Hematopoietic multipotent progenitor cell treated with erythropoietin and hydrocortisone succinate and interleukin-3 and kit ligand, for 6 days (in vitro differentiated cells): ENCODE measurements at places on chromosomes 4 and X.

GRCh38 chrX:40043895-40044294, 53.9 kb downstream of the BCOR start:
- peak; percentile 74 for DNase-seq

- peak; percentile 6 for DNase-seq
Observed at GRCh38 chrX:132958091-132958703, at the start of gene HS6ST2. HS6ST2 (minus strand) TSS chrX:132958629.

GRCh38 chr4:6680372-6681034, 13.2 kb upstream of the S100P start:
- no peak for DNase-seq

DNA sequence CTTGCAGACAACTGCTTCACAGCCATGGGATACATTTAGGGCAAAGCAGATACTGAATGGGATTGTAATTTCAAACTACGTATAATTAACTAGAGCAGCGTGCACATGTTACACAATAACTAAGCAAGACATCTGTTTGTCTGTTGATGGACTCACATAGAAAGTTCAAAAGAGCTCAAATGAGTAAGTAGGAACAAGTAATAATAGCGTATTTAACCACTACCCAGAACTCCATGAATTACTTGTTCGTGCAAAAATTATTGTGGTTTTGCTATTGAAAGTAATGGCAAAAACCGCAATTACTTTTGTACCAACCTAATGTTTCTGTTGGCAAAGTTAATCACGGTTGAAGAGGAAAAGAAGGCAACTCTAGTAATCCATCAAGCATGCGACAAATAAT, 825.4 kb downstream of the PCDH18 start:
- no peak for DNase-seq

DNA sequence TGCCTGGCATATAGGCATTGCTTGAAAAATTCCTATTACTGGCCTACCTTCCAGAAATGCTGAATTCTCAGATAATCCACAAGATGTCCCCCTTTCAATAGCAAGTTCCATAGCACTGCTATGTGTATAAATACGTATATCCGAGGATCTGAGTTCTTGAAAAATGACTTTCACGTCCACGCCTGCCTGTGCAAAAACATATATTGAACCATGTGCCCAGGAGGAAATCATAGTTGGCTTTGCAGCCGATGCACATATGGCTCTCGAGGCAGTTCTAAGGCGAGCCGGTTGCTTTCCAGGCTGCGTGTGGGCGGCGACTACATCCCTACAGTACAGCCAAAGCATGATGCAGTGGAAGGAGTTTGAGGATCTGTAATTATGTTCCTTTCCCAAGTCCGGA, 55.4 kb upstream of the ESX1 start:
- DNase-seq: peak; percentile 18

DNA sequence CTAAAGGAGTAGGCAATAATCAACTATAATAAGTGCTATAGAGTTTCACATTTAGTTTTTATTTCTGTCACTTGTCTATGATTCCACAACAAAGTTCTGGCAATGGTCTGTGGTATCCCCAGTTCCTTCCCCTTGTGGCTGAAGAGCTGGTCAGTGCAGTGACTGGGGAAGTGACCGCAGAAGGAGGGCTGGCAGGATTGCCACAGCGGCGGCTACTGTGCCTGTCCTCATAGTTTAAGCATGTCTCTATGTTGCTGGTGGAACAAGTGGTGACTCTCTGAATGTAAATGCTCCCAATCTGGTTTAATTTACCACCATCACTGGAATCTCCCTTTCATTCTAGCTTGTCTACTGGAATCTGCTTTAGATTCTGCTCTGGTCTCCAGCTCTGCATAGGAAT, 170.6 kb upstream of the GK2 start:
- peak; percentile 73 for DNase-seq

GRCh38 chr4:1321486-1321885, 25.5 kb upstream of the UVSSA start:
- no peak for DNase-seq

DNA sequence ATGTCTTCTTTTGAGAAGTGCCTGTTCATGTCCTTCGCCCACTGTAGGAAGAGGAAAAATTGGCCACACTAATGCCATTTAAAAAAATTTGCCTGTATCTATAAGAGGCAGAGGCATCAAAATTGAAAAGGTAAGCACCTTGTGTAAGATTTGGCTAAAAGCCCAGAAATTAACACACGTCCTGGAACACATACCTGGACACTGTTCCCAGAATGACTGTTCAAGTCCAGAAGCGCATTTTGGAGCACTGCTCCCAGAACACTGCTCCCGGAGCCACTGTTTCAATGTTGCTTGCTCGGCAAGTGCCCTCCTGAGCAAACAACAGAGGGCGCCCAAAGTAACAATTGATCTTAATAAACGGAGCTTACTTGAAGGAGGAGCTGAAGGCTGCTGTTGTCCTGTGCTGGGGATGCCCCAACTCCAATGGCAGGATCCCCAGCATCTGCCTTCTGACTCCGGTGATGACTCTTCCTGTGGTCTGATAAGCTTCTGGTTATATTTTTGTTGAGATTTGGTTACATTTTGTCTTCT, 1958.6 kb downstream of the C4orf33 start:
- no peak for DNase-seq

DNA sequence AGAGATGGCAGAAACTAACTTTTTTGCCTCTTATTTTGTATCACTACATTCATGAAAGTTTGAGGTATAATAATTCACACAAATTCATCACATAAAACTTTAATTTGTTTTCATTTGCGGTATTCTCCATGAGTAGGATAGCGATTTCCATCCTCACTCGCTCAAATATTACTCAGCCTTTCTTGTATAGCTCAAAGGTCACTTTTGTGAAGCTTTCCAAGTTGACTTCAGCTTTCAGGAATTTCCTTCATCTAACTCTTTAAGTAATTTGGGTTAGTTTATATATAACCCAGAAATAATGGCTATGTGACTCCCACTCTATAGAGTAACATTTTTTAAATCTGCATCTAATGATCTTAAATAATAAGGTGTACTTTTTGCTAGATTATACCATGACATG, 314.4 kb downstream of the IL1RAPL1 start:
- no peak for DNase-seq

DNA sequence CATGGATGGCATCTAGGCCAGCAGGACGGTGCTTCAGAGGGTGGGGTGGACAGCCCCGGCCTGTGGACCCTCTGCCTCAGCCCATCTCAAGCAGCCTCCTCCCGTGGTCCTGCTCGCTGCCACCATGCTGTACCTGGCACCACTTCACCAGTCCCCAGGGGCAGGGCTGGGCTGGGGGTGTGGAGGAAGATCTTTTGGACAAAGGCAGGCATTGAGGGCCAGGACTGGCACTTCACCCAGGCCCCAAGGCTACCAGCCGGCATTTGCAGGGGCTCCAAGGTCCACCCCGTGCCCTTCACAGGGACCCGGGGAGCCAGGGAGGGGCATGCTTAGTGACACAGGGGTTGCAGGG, 713 bp downstream of the PLXNB3 start:
- DNase-seq: no peak

DNA sequence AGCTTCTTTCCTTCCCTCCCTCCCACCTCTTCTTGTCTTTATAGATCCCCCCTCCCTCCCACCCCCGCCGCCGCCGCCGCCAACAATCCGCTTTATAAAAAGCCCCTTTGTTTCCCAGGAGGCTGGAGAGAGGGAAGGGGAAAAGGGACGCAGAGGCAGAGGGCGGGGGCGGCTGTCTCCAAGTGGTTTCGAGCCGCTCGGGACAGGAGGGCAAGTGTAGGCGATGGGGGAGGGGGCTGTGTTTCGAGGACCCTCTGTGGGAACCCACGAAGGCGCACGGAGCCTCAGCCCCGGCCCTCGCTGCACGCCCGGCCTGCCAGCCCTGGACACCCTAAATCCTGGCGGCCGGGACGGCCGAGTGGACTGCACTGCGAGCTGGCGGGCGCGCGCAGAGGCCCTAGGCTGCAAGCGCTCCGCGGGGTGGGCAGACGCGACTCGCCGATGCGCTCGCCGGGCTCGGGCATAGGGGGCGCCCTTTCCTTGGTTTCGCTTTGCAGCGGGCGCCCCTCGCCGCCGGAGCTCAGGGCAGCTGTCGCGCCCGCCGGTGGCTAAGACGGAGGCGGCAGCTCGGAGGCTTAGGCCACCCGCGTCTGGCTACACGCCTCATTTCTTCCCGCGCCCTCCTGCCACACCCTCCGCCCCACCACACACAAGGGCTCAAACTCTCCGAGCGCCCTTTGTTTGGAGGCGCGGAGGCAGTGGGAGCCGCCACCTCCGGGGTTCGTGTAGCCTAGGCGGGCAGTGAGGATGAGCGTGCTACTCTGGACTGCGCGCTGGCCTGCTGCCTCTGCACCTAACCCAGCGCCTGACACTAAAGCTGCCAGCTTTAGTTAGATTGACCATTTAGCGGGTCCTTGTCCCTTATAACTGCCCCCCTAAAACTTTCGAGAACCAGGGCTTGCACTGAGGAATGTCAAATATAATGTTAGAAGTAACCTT, 2.2 kb downstream of the MAMLD1 start:
- peak; percentile 68 for DNase-seq

GRCh38 chr4:150886597-150886996, 128.5 kb downstream of the LRBA start:
- no peak for DNase-seq

GRCh38 chr4:44368413-44369167, 80.0 kb downstream of the KCTD8 start:
- DNase-seq: no peak

DNA sequence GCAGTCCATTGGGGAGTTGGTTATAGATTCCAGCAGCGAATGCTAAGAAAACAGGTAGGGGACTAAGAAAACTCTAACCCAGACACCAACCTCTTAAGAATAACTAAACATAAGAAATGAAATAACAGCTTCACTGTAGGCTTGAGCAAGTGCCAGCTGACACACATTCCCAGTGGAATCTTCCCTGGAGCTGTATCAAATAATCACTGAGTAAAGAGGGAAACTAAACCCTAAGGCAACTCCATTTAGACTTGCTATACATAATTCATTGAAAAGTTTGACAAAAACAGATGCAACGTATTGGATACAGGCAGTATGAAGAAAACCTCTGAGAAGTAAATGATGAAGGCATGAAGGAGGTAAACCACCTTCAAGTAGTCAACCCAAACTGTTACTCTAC, 293.5 kb downstream of the OPHN1 start:
- DNase-seq: no peak

- DNase-seq: no peak
Observed at GRCh38 chr4:19776021-19776459, 475.7 kb upstream of the SLIT2 start.

DNA sequence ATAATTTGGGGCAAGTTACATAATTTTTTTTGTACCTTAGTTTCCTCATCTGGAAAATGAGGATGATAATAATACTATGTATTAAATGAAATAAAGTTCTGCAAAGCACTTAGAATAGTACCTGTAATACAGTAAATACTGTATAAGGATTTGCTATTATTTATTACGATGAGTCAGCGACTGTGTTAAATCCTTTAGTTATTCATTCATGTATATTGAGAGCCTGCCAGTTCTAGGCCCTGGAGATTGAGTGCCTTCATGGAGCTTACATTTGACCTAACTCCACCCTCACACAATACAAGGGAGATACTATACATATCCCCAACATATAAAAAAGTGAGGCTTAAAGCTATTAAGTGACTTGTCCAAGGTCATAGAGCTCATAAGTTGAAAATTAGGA, 67.0 kb upstream of the CITED1 start:
- DNase-seq: no peak

GRCh38 chr4:122542411-122543236, 78.2 kb downstream of the IL21 start:
- DNase-seq: no peak
